HuH-7 (cell line): ENCODE measurements at places on chromosomes 2 and 18.
A peak's percentile ranks its signal among the peaks of the same experiment; 100 is the strongest.

GRCh38 chr2:54916637-54917036 is 133.6 kb downstream of the RTN4 start:
- no peak for DNase-seq

GRCh38 chr2:216189410-216189809 is 80.3 kb downstream of the XRCC5 start:
- no peak for DNase-seq

GRCh38 chr2:126658905-126659561 is 3.1 kb downstream of the GYPC start:
- DNase-seq = no peak

- peak; percentile 88 for DNase-seq
Measured at GRCh38 chr2:178072383-178073301, at the start of gene PDE11A. PDE11A (minus strand) TSS chr2:178072777; CDS start chr2:178072437, 340 bp downstream.

DNA sequence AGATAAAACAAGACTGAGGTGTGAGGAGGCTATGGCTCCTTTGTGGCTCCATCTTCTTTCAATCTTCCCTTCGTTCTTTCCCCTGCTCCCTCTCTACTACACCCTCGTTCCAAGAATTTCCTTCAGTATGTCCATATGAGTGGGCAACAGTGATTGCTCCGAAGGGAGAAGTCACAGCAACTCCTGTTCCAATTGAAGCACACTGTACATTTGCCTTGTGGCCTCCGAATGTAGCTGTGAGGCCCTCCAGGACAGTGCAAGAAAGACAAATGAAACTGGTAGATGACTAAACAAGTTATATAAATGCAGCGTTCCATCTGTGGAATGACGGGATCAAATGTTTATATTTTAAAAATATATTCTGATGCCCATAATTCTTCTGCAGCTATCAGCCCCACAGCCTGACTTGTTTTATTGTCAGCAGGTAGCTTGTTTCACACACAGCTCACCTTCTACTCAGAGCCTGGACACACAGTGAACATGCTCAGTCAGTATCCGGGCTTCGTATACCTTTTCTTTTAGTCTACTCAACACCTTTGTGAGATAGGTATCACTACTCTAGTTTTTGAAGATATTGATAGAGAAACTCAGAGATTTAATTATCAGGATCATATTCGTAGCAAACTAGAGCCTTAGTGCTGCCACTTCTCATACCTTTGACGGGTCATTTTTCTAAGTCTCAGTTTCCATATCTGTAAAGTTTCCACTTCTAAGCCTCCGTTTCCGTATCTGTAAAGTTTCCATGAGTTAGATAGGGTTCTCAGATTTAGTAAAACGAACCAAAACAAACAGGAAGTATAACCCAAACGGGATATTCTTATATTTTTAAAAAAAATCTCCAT is 216.7 kb upstream of the STON1 start:
- no peak for DNase-seq

DNA sequence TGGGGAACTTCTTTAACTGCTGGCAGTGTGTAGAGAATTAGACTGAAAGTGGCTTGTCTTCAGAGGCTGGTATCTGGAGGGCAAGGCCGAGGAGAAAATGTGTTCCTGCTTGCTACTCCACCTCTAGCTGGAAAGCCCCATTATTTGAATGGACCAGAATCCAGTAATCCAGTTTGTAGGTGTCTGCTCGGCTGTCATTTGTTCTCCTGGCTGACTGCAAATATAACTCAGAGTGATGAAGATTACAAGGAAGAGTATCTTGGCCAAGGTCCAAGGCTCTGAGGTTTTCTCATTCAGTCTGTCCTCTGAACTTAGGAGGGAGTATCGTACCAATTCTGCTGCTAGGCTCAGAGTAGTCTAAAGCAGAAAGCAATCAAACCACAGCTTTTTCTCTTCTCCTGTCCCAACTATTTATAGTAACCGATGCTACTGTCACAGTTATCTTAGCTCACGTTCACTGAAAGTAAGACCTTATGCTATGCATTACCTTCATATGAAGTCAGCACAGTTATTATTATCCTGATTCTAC is 228.6 kb downstream of the SETBP1 start:
- no peak for DNase-seq

DNA sequence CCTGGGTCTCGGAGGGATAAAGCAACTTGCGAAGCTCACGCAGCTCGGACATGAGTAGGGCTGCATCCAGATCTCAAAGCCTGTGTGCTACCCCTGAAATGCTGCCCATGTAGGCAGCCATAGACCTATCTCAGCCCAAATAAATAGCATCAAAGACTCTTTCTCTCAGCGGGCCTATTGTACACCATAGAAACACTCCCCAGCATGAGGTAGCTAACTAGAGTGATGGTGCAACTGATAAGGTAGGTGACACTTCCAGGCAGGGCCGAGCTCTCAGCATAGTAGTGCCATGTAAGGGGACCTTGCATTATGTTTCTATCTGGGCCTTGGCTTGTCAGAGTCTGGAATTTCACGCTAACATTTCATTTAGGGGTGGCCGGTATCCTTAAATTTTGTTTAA is 52.4 kb downstream of the RABL2A start:
- no peak for DNase-seq

GRCh38 chr18:48766026-48766425 is 184.7 kb downstream of the SMAD7 start:
- no peak for DNase-seq

DNA sequence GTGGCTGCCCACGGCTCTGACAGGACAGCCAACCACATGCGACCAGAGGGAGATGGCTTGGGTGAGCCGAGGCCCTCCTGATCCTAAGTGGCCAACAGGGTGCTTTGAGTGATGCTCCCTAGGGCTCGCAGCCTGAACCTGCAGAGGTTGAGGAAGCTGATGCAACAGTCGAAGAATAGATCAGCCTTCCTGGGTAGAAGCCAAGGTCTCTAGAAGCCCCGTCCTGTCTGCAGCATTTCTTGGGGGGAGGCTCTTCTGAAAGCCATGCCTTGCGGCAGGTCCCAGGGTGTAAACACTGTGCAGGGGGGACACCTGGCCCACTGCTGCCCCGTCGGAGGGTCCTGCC is 136.4 kb downstream of the HDAC4 start:
- no peak for DNase-seq

- DNase-seq = no peak
Measured at GRCh38 chr18:27824841-27825681, 351.9 kb downstream of the CDH2 start.

DNA sequence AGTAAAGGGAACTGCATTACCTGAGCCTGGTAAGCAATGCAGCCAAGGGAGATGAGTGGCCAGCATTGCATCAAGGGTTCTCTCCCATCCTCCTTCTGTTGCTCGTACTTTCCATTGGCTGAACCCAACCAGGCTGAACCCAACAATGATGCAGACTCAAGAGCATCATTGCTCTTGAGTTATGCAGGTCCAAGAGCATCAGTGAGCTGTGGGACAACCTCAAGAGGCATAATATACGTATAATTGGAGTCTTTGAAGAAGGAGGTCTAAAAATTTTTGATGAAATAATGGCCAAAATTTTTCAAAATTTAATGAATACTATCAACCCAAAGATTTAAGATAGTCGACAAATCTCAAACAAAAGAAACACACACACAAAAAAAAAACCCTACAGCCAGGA is 213.0 kb downstream of the RNF152 start:
- no peak for DNase-seq

GRCh38 chr2:168348076-168348475 is 100.7 kb upstream of the STK39 start:
- DNase-seq = peak; percentile 68

GRCh38 chr18:32552421-32553030 is 81.8 kb upstream of the GAREM1 start:
- DNase-seq = peak; percentile 54

DNA sequence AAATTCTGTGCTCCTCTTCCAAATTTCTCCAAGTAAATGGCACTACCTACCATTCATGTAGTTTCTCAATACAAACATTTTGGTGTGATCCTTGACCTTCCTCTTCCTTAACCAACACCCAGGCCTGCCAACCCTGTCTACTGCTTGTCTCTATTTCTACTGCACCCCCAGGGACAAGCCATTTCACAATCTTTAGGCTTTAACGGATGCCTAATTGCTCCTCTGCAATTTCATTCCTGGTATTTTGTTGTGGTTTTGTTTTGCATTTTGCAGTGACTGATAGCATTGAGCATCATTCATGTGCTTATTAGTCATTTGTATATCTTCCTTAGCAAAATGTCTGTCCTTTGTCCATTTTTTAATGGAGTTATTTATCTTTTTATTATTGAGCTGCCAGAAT is 10.0 kb downstream of the FAP start:
- no peak for DNase-seq

DNA sequence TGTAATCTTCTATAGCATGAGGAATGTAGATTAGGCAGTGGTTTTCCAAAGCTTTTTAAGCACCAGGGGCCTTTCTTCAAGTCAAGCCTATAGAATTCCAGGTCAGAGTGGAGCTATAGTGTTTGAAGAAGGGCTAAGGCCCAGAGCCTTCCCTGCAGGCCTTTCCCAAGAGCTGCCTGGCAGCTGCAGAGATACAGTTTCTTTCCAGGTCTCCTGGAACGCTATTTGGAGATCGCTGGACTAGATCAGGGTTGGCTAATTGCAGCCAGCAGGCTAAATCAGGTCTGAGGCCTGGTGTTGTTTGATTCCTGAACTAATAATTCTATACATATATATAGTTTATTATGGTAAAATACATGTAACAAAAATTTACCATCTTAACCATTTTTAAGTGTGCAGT is 319.0 kb upstream of the SPRED2 start:
- no peak for DNase-seq

DNA sequence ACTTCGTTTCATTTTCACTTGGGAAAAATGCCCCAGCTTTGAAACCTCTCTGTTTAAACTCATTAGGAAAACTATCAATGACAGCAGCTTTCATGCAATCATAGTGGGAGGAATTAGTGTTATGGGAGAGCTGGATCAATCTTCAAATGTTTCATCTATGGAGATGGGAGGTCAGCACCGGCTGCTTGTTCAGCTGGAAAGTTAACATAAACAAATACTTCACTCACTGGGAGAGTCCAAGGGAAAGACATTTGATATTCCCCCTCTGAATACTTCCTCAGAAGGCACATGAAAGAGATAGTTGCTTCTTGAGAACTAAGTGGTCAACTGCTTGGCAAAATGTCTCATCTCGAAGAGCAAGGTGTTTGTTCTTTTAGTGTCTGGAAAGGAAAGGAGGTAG is 7.3 kb downstream of the LYPD1 start:
- no peak for DNase-seq

DNA sequence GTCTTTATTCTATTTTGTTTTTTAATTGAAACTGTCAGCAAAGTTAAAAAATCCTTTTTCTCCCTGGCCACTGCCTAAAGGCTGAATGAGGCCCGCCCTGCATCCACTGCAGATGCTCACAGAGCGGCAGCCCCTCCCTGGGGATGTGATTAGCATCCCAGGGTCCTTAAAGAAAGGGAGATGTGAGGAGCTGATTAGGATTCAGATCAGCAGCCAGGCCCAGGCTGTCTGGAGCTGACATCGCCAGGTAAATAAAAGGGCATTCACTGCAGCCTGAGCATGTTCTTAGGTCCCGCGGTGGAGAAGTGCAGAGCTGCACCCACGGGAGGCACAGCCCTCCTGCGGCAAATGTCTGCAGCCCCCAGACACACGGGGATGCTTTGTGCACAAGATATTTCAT is 83.8 kb downstream of the LONRF2 start:
- DNase-seq = no peak

DNA sequence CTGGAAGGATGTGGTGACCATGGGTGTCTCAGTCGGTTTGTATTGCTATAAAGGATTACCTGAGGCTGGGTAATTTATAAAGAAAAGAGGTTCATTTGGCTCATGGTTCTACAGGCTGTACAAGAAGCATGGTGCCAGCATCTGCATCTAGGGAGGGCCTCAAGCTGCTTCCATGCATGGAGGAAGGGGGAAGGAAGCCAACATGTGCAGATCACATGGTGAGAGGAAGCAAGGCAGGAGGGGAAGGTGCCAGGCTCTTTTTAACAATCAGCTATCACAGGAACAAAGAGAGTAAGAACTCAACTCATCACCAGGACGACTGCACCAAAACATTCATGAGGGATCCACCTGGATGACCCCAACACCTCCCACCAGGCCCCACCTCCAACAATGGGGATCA is 209.4 kb downstream of the CDH20 start:
- DNase-seq = no peak

DNA sequence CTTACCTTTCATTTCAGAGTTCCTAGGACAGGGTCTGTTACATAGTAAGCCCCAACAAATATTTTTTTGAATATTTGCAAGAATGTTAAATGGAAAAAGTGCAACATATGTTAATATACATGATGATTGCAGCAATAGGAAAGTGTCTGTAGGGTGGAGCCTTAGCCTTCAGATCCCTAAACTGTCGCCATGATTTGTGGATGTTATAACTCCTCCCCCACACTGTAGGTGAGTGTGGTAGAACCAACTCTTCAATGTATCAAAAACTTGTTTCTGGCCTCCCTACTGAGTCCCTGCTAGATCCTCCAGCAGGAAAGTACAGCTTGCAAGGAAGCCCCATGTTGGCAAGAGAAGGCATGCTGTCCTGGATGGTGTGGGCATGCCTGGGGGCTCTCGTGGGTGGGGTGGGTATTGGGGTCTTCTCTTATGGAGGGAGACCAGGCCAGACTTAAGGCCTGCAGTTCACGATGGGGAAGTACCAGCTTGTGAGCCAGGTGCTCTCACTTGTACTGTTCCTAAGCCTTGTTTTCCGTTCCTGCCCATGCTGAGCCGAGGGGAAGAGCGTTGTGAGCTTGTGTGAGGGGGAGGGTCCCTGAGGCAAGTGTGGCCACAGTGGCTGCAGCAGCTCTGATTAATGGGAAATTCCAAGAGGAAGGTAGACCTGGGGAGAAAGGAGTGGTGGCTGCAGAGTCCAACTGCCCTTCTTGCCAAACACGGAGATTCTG is 11.4 kb downstream of the FHOD3 start:
- DNase-seq = no peak

- DNase-seq = peak; percentile 82
Measured at GRCh38 chr2:163736433-163737189, 803 bp upstream of the FIGN start.

- DNase-seq = no peak
Measured at GRCh38 chr2:20595439-20596192, 55.3 kb downstream of the HS1BP3 start.

- no peak for DNase-seq
Measured at GRCh38 chr2:184532551-184532950, 65.8 kb upstream of the ZNF804A start.

DNA sequence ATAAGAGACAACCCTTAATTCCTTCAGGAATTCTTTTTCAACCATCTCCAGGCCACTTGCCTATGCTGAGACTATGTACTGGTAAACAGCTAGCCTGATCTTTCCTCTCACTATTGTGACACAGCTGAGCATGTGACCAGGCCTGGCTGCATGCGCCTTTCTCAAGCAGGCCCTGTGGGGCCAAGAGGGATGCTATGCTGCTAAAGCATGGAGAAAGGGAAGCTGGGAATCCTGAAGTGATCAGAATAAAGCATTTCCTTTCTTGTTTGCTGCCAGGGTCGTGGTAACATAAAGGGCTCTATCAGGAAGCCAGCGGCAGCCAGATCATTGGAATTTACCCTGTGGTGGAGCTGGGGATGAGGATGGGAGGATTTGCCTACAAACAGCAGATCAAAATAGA is 29.8 kb upstream of the LCLAT1 start:
- DNase-seq = no peak
